ENCODE measurements at places on chromosomes 12 and 14.
A peak's percentile ranks its signal among the peaks of the same experiment; 100 is the strongest.

- no peak for DNase-seq
These were observed 276.5 kb downstream of the TMEM132C start for GRCh38 chr12:128543460-128543859.

GRCh38 chr12:43807386-43807785 lies 1.3 kb upstream of the TWF1 start:
- no peak for DNase-seq

- peak; percentile 57 for DNase-seq
These were observed 114.3 kb downstream of the SNAPC1 start for GRCh38 chr14:61876362-61877034.

- DNase-seq, result no peak
These were observed 25.1 kb downstream of the ASPG start for GRCh38 chr14:104110491-104111209.

- DNase-seq, result no peak
These were observed 55.1 kb upstream of the BCL11B start for GRCh38 chr14:99327050-99327449.

DNA sequence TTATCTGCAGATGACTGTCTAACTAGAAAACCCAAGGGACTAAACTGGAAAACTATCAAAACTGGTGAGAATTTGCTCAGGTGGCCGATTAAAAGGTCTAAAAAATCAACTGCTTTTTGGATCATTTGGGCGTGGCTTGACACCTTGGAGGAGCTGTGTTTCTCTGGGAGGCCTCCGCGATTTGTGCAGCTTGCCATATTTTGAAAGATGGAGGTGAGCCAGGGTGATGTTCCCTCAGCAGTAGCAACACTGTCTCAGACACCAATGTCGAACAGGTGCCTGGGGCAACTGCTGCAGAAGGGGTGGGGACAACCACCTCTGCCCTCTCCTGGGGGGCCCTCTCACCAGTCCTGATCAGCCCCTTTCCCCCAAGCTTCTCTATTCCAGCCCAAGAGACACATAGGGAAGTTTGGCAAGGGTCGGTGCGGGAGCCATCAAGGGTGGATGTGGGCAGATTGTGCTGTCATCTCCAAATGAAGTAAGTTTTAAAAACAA lies 3.8 kb downstream of the CCDC177 start:
- DNase-seq, result no peak

All from NCI-H2081 (cell line).